ENCODE measurements at places on chromosomes 16 and 17.

DNA sequence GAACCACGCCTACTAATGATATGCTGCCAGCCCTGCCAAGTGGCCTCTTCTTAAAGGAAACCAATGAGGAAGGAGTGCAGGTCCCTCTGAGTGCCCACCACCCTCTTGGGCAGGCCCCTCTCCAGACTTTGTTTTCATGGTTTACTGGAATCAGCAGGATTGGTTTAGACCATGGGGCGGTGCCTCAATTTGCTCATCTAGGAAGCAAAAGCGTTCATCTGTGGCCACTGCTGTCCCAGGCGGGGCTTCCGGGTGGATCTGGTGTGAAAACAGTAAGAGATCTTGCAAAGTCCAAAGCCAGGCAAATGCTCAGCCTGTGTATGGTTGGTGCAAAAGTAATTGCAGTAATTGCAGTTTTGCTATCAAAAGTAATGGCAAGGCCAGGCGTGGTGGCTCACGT, 71.3 kb downstream of the AMFR start:
- DNase-seq = no peak

GRCh38 chr16:497258-497657, 30.3 kb upstream of the CAPN15 start:
- DNase-seq = no peak

DNA sequence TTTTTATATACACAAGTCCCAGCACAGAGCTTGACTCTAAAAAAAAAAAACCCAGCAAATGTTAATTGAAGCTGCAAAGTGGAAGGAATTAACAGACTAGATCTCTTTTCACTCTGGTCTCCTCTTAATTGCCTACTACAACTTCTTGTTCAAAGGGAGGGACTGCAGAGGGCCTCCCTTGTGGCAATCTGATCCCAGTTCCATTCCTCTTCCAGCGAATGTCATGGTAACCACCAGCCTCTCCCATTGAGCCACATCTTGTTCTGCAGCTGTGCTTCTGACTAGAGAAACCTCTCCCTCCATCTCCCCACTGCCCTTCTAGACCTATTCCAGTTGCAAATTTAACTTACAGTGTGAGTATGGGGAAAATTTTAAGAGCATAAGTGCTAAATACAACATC, 5.9 kb downstream of the SUPT6H start:
- DNase-seq = no peak

DNA sequence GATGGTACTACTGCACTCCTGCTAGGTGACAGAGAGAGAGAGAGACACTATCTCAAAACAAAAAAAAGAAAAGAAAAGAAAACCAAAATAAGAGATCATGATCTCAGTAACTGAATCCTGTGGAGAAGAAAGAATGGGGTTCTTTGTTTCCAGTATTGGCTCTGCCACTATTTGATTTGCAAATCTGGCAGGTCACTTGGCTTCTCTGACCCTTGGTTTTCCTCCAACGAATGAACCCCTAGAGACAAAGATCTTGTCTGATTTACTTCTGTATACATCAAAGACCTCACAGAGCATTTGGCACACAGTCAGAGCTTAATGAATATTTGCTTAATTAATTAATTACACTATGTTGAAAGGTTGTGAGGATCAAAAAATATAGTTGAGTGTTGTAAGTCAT, 47.9 kb upstream of the NLK start:
- DNase-seq = no peak

DNA sequence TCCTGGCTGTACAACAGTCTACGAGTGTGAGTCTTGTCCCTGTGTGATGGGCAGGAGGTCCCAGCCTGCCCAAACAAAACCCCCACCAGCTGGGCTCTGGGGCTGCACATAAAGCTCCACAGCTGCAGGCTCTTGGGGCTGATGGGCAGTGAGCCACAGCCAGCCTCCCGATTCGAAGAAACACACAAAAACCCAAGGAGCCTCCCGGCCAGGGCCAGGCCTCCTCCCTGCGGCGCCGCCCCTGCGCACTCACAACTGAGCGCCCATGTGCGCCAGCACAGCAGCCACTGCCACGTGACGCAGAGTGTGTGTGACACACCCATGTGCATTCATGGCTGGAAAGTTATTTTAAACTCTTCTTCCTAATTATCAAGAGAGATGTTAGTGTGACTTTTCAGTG, 30.6 kb upstream of the FAAP100 start:
- no peak for DNase-seq

DNA sequence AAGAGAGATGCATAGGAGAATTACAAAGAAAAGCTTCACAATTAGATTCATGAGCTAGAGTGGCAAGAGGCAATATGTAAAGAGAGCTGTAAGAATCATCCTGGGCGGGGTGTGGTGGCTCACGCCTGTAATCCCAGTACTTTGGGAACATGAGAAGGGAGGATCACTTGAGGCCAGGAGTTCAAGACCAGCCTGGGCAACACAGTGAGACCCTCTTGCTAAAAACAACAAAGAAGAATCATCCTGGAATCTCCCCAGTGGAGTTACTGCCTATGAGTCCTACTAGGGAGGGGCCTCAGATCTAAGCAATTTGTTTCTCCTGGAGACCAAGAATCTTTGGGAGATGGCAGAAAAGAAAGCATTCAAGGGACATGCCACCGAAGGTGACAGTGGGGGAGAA, 119.1 kb downstream of the HIC1 start:
- DNase-seq = no peak

DNA sequence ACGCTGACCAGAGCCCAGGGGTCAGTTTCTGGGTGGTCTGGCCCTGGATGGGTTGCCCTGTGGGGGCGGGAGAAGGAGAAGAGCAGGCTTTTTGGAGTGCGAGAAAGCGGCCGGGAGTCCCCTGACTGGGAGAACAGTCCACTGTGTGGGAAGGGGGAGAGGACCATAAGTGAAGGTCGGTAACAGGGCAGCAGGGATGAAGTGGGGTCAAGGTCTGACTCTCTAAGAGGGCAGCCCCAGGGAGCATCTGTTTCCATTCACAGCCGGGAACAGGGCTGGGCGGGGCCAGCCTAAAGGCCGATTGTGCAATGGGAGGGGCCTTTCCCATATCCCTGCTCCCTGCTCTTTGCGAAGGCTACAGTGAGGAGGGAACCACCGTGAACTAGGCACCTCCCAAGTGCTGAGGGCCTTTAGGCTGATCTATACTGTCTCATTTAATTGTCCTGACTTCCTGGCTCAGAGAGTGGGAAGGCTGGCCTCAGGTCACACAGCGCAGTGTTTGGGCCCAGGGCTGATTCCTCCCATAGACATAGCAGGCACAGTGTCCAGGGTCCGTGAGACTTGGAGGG, 10.4 kb upstream of the WFDC1 start:
- DNase-seq = no peak

- DNase-seq = no peak
These were observed 55.3 kb upstream of the KSR1 start for GRCh38 chr17:27400991-27401390.

DNA sequence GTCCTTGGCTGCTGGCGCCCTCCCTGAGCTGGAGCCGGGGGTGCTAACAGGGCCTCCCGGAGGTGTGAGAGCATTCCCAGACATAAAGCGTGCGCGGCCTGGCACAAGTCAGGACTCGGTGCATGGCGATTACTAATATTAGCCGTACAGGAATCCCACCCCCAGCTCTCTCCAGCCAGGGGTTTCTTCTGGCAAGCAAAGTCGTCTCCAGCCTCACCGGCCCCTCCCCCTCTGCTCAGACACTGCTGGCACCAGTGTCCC, 5.0 kb downstream of the CASKIN1 start:
- DNase-seq = no peak

DNA sequence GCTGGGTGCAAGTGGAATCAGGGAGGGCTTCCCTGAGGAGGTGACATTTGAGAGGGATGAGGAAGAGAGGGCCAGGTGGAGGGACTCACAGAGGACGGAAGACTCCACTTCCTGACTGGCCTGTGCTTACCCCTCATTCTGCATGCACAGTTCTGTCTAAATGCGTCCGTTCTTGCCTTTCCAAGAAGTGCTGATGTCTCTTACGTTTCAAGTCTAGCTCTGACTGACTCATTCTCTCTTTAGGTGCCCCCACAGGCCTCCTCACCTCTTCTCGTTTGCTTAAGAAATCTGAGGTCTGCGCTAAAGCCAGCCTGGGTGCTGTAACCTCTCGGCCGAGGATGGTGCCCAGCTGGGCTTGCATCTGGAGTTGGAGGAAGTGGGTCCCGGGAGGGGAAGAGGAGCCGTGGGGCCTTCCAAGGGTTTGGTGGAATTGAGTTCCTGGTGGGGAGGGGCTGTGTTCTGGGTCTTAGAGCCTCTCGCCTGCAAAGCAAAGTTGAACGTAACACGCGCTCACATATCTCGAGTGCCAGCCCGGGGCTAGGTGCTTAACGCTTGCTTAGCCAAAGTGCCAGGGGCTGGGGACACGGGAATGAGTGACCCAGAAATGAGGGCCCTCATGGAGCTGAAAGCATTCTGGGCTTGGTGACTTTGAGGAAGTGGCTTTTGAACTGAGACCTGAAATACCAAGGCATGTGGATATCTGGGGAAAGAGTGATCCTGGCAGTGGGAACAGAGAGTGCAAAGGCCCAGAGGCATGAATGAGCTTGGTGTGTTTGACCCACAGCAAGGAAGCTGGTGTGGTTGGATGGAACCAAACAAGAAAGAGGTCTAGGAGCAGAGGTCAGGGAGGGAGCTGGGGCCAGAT, 4.8 kb downstream of the IL4R start:
- peak; percentile 60 for DNase-seq

- no peak for DNase-seq
These were observed 69.6 kb downstream of the BCAS3 start for GRCh38 chr17:60747069-60747808.

- DNase-seq = no peak
These were observed 50.3 kb downstream of the GNAO1 start for GRCh38 chr16:56241596-56241995.
